ENCODE measurements at places on chromosomes 6 and 20. TPM values are rescaled to one million over a fixed set of nuclear protein-coding genes. Genes with fewer than 3 reads are reported as not detected.

Gene BTN1A1
- not detected for polyA plus RNA-seq

Gene ULBP2
- 0.28 TPM for polyA plus RNA-seq

Gene LY6G6D
- not detected for polyA plus RNA-seq

Gene TFAP2A
- polyA plus RNA-seq: not detected

Gene TGM2
- 0.09 TPM for polyA plus RNA-seq
